ENCODE measurements at places on chromosomes 2 and 18.

DNA sequence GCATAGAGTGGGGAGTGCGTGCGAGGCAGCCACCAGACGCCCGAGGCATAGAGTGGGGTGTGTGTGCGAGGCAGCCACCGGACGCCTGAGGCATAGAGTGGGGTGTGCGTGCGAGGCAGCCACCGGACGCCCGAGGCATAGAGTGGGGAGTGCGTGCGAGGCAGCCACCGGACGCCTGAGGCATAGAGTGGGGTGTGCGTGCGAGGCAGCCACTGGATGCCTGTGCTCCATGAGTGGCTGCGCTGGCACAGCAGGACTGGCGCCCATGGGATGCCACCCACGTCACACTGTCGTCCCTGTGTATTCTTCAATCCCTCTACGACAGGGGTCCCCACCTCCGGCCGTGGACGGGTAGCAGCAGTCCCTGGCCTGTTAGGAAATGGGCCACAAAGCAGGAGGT, 221.9 kb downstream of the HDAC4 start:
- no peak for DNase-seq

- peak; percentile 80 for DNase-seq
Observed at GRCh38 chr2:19474128-19474527, 115.7 kb upstream of the OSR1 start.

DNA sequence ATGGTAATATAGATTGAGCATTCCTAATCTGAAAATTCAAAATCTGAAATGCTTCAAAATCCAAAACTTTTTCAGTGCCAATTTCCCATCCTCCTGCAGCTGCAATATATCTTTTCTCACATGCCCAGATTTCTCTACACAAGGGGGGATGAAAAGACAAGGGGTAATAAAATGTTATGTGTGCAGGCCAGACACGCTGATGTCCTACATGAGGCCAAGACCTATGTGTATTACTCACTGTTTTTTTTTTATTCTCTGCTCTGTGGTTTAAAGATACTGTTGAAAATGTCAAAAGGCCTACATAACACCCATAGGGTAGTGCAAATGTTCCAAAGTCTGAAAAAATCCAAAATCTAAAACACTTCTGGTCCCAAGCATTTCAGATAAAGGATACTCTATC, 41.2 kb upstream of the CWC22 start:
- DNase-seq, result no peak

- no peak for DNase-seq
Observed at GRCh38 chr2:199902486-199903110, 8.5 kb upstream of the C2orf69 start.

GRCh38 chr2:13230221-13230620, 513.5 kb downstream of the TRIB2 start:
- DNase-seq, result no peak
